ENCODE measurements at places on chromosomes 3 and 15.
A peak's percentile ranks its signal among the peaks of the same experiment; 100 is the strongest.

- peak; percentile 60 for DNase-seq
These were observed 27.2 kb downstream of the CYFIP1 start for GRCh38 chr15:22952796-22953579.

DNA sequence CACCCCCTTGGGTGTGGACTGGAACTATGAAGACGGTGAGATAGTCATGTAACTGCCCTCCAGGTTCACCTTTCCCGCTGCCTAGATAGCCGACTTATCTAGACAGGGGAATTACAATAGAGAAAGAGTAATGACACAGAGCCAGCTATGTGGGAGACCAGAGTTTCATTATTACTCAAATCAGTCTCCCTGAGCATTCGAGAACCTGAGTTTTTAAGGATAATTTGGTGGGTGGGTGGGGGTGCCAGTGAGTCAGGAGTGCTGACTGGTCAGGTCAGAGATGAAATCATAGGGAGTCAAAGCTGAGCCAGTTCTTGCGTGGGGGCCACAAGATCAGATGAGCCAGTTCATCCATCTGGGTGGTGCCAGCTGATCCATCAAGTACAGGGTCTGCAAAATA is 19.7 kb upstream of the DNAJC19 start:
- no peak for DNase-seq

DNA sequence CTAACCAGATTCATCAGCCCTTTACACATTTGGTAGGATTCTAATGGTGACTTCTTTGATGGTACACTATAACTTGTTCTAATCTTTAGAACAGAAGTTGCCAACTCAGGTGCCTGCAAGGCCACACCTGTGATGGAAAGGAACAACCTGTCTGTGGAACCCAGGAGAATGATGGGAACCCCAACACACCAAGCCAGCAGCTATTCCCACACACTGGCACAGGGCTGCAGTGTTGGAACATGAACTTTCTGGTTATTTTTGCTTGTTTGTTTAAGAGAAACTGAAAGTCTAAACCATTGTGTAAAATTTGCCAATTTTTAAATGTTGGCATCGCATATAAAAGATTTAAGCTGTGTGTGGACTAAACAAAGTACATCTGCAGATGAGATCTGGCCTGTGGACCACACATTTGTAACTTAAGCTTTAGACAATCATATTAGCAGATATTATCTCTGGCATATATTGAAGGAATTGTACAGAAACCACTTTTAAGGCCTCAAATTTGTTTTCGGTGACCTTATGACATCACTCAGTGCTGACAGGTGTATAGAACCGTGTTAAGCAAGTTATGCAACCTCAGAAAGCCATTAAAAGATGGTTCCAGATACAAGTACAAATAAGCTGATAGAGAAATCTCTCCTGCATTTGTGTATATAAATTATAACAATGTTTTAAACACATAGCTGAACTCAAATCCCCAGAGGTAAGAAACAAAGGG is 242.9 kb downstream of the SLC9A9 start:
- DNase-seq, result no peak

DNA sequence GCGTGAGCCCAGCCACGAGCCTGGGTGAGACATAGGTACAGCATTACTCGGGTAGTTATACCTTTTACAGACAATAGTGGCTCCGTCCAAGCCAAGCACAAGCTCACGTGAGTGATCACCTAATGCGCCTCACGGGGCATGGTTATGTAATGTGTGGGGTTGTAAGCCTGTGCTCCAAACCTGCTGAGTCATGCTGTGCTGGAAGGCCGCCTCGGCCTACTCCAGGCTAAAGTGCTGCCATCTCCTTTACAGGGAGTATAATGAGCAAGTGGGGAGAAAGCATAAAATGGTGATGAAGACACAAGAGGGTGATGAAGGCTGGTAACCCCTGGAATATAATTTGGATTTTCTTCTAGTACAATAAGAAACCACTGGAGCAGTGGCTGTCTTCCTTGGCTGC is 175.8 kb upstream of the STT3B start:
- DNase-seq, result no peak

- no peak for DNase-seq
These were observed 1.6 kb downstream of the BDH1 start for GRCh38 chr3:197554196-197554561.

DNA sequence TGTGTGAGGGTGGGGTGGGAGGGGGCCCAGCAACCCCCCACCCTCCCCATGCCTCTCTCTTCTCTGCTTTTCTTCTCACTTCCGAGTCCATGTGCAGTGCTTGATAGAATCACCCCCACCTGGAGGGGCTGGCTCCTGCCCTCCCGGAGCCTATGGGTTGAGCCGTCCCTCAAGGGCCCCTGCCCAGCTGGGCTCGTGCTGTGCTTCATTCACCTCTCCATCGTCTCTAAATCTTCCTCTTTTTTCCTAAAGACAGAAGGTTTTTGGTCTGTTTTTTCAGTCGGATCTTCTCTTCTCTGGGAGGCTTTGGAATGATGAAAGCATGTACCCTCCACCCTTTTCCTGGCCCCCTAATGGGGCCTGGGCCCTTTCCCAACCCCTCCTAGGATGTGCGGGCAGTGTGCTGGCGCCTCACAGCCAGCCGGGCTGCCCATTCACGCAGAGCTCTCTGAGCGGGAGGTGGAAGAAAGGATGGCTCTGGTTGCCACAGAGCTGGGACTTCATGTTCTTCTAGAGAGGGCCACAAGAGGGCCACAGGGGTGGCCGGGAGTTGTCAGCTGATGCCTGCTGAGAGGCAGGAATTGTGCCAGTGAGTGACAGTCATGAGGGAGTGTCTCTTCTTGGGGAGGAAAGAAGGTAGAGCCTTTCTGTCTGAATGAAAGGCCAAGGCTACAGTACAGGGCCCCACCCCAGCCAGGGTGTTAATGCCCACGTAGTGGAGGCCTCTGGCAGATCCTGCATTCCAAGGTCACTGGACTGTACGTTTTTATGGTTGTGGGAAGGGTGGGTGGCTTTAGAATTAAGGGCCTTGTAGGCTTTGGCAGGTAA is 8.1 kb downstream of the FAM131A start:
- peak; percentile 89 for DNase-seq

GRCh38 chr15:72271895-72272212 is 500 bp downstream of the PARP6 start:
- peak; percentile 52 for DNase-seq

- DNase-seq, result no peak
These were observed 7.1 kb upstream of the HDAC11 start for GRCh38 chr3:13473020-13473419.

Data from iPS-NIHi11 (cell line).